ENCODE measurements at places on chromosomes 13 and 19.

DNA sequence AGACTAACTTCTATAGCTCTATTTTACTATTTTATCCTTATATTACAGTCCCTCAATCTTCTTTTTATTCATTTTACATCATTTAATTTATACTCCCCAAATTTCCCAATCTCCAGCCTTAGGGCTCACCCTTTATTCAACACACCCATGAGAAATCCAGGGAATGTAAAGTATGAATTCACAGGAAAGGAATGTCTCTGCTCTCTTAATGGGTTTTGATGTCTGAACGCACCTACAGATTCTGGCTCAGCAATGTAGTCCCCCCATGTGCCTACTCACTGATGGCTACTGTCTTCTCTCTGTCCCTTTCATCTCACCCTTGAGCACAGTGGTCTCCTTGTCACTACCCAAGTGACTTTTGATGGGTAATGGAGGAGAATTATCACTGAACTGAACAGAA lies 32.8 kb downstream of the TNFSF13B start:
- no peak for DNase-seq

GRCh38 chr13:64276232-64276631 lies 2860.6 kb upstream of the PCDH20 start:
- DNase-seq, result no peak

DNA sequence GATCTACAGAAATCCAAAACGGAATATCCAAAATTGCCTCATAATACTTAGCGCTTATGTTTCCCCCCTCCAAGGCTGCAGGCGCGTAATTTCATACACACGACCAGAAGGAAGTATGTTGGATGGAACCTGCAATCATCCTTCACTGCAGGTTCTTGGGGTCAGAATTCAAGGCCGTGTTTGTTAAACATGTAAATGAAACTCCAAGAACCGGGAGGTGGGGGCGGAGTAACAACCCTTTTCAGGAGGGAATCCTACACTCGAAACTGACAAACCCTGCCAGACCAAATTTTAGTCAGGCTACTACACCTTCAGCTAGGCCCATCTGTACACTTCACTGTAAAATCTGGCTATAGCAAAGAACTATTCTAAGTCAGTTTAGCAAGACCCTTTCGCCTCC lies 1.3 kb downstream of the ZNF607 start:
- DNase-seq, result no peak

DNA sequence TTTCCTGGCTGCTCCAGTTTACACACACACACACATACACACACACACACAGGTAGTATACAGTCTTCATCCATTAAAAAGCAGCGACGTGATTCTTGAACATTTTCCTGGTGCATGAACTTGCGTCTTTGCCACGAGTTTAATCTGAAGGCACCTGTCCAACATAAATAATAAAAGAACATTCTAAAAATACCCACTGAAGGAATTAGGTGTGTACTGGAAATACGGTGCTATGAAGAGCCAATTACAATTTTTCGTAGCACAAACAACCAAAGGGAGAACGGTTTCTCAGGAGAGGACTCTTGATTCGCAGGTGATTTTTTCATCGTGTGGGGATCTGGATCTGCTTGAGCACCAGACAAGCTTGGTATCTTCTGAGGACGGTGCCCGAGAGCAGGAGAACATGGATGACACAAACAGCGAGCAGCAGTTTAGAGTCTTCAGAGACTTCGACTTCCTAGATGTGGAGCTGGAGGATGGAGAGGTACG lies 61.2 kb downstream of the ZAR1L start:
- no peak for DNase-seq

GRCh38 chr19:40549007-40549708 lies 27.5 kb upstream of the SHKBP1 start:
- peak; percentile 23 for DNase-seq

- DNase-seq, result no peak
Measured at GRCh38 chr13:31168166-31168565, 6.5 kb upstream of the HSPH1 start.

DNA sequence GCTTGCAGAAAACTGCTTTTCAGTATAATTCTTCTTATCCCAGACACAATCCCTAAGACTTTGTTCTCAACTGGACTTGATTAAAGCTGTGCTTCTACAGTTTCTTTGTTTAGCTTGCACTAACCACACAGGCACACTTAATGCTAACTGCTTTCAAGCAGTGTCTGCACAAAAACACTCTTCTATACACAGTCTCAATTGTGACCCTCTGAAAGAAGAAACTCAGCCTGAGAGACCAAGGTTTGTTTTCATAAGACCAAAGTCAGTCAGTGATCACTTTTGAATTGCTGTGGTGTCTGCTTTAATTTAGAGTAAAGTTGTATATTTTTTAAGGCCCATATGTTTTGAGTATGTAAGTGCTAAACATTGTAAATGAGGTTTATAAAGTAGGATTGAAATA lies 431.2 kb downstream of the KCTD12 start:
- no peak for DNase-seq

- no peak for DNase-seq
Measured at GRCh38 chr13:28606466-28606865, 52.5 kb upstream of the POMP start.

GRCh38 chr19:18137657-18138339 lies 15.2 kb upstream of the PIK3R2 start:
- DNase-seq, result no peak

- DNase-seq, result no peak
Measured at GRCh38 chr13:25455146-25455545, 83.4 kb downstream of the ATP8A2 start.

GRCh38 chr19:55484593-55485438 lies at the start of gene NAT14:
NAT14 (plus strand) TSS chr19:55485188; CDS start chr19:55485709, 521 bp downstream.
- DNase-seq, result peak; percentile 70
